ENCODE measurements at places on chromosomes 12 and 14. TPM values are rescaled to one million over a fixed set of nuclear protein-coding genes. Genes with fewer than 3 reads are reported as not detected.

DNA sequence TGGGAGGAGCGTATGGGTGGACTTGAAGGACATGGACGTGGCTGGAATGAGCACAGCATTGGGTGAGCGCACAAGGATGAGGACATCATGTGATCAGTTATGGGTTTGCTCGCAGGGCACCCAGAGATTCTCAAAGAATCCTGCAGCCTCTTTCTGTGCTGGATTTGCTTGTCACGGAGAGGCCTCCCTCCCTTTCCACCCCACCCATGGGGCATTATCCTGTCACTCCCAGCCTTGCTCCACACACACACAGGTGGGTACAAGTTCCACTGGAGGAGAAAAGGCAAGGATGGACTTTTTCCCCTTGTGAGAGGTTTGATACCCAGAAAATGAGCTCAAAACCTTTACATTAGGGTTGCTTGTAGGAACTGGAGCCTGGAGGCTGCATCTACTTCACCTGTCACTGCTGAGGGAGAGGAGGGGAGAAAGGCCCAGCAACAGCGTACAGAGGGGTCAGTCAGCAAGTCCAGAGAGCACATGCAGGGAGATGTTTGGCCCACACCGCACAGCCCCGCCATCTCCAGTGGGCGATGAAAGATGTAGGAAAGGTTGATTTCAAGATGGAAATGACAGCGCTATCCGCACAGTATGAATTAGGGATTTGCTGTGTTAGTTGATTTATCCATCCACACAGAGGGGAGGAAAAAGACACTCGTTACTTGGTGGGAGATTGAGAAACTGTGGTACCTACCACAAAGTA is 112.7 kb downstream of the GCH1 start:
- DNase-seq = no peak
- no peaks in the 10 kb centered on the region for H3K36me3 ChIP-seq
- no peaks in the 10 kb centered on the region for H3K27me3 ChIP-seq

Gene CLMN
- total RNA-seq = 7.2 TPM

DNA sequence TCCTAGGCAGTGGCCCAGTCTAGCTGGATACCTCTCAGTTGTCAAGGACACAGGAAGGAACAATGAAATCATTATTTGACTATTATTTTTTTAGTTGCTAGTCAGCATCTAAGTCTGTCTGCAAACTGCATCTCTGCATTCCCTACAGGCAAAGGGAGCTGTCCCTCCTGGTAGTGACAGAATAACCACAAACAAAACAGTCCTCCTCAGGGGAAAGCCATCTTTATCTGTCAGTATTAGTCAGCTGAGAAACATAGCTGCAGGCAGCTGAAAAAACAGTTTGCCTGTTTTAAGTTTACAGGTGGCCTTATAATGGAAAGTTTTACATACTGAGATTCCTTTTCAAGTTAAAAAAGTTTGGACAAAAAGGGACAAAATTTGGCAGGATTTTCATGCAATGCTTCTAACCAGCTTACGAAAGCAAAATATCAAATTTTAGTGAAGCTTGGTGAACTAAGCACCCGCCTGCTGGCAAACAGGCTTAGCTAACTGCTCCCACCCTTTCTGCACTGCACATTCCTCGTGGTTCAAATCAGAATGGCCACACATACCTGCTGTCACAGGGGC is 29.5 kb downstream of the SLC25A21 start:
- H3K36me3 ChIP-seq = no peaks in the 10 kb centered on the region
- no peak for DNase-seq
- H3K4me3 ChIP-seq = no peak overlapping the region
- H3K27ac ChIP-seq = no peak overlapping the region

- no peak for DNase-seq
- H3K27ac ChIP-seq = no peak overlapping the region
- H3K4me1 ChIP-seq = no peaks in the 10 kb centered on the region
- H3K27me3 ChIP-seq = no peaks in the 10 kb centered on the region
- no peak overlapping the region for H3K4me3 ChIP-seq
Measured at GRCh38 chr12:98401427-98401826, 114.0 kb upstream of the TMPO start.

GRCh38 chr12:53538209-53538689 is 31.0 kb upstream of the NPFF start:
- no peaks in the 10 kb centered on the region for H3K4me1 ChIP-seq
- H3K4me3 ChIP-seq = no peak overlapping the region
- no peaks in the 10 kb centered on the region for H3K36me3 ChIP-seq
- no peak overlapping the region for H3K27ac ChIP-seq
- no peak for DNase-seq

Gene TSPAN19
- total RNA-seq = under 0.01 TPM

GRCh38 chr14:101719045-101719645 is 42.4 kb upstream of the PPP2R5C start:
- H3K36me3 ChIP-seq = no peaks in the 10 kb centered on the region
- no peak overlapping the region for H3K27ac ChIP-seq
- H3K4me3 ChIP-seq = no peak overlapping the region
- H3K4me1 ChIP-seq = no peaks in the 10 kb centered on the region

GRCh38 chr14:22314183-22314820 is 274.7 kb downstream of the DAD1 start:
- peak; percentile 15 for DNase-seq

- H3K27me3 ChIP-seq = no peaks in the 10 kb centered on the region
- no peak overlapping the region for H3K4me3 ChIP-seq
- no peak overlapping the region for H3K27ac ChIP-seq
- H3K36me3 ChIP-seq = no peaks in the 10 kb centered on the region
- no peaks in the 10 kb centered on the region for H3K4me1 ChIP-seq
Measured at GRCh38 chr12:52837413-52837741, 3.3 kb upstream of the KRT79 start.

Gene KCNH3
- not detected for total RNA-seq

Gene DEGS2
- total RNA-seq = 0.88 TPM

GRCh38 chr12:112480931-112481330 is 62.2 kb downstream of the PTPN11 start:
- no peak overlapping the region for H3K4me3 ChIP-seq
- no peaks in the 10 kb centered on the region for H3K4me1 ChIP-seq
- no peaks in the 10 kb centered on the region for H3K36me3 ChIP-seq
- no peak for DNase-seq
- no peak overlapping the region for H3K27ac ChIP-seq

GRCh38 chr12:132657004-132657727 is 30.0 kb downstream of the POLE start:
- H3K27ac ChIP-seq = no peak overlapping the region
- H3K4me3 ChIP-seq = no peak overlapping the region
- no peaks in the 10 kb centered on the region for H3K27me3 ChIP-seq
- no peaks in the 10 kb centered on the region for H3K36me3 ChIP-seq
- DNase-seq = no peak

DNA sequence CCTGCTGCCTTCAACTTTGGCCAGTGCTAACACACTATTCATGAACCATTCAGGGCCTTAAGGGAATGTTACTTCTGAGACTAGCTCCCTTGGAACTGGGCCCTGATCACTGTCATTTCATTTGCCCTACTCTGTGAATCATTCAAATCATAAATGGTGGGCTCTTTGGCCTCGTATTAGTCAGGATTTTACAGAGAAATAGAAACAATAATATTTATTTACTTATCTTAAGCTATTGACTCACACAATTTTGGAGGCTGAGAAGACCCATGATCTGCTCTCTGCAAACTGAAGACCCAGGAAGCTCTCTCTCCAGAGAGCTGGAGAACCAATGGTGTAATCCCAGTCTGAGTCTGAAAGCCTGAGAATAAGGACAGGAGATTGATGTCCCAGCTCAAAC is 398.5 kb downstream of the LRIG3 start:
- no peaks in the 10 kb centered on the region for H3K4me1 ChIP-seq
- DNase-seq = no peak
- H3K4me3 ChIP-seq = no peak overlapping the region
- no peaks in the 10 kb centered on the region for H3K36me3 ChIP-seq
- H3K27ac ChIP-seq = no peak overlapping the region

DNA sequence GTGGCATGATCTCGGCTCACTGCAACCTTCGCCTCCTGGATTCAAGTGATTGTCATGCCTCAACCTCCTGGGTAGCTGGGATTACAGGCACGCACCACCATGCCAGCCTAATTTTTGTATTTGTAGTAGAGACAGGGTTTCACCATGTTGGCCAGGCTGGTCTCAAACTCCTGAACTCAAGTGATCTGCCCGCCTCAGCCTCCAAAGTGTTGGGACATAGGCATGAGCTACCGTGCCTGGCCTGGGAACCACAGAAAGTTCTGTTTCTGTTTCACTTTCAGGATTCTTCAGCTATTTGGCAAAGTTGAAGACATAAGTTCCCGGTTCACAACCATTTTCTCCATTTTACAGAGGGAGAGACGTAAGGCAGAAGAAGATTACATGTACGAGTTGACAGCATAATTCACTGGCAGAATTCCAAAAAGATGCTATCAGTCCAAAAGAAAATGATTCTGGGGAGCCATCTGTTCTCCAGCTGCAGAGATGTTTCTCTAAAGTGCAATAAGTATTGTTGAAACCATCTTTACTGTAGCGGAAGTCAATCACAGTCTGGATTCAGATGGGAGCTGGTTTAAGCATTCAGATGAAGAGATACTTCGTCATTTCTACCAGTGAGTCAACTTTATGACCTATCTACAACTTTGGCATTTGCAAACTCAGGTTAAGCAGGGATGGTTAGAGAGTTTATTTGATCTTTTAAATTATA is 8.1 kb upstream of the RNF34 start:
- H3K4me3 ChIP-seq = no peak overlapping the region
- H3K36me3 ChIP-seq = no peaks in the 10 kb centered on the region
- peak overlapping the region; percentile 54 for H3K27ac ChIP-seq
- H3K4me1 ChIP-seq = no peaks in the 10 kb centered on the region
- H3K27me3 ChIP-seq = no peaks in the 10 kb centered on the region
- peak; percentile 27 for DNase-seq

DNA sequence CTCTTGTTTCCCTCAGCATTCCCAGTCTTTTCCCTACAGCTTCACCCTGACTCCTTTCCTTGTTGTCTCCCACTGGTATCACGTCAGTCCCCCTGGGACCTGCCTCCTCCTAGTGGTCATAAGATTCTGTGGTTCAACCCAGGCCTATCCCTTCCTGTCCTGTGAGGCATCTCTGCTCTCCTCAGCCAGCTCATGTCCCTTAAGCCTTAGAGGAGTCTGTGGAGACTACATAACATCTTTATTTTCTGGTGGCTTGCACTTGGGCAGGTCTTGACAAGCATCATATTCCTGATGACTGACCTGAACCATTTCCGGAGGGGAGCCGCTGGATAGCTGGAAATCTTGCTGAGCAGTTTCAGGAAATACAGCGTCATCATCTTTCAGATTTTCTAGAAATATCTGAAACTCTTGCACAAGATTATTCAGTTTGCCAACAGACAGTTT is 688 bp downstream of the C12orf71 start:
- no peak for DNase-seq
- no peak overlapping the region for H3K4me3 ChIP-seq
- H3K27me3 ChIP-seq = no peaks in the 10 kb centered on the region
- no peaks in the 10 kb centered on the region for H3K4me1 ChIP-seq
- no peaks in the 10 kb centered on the region for H3K36me3 ChIP-seq
- no peak overlapping the region for H3K27ac ChIP-seq

GRCh38 chr12:123931686-123932321 is 40.8 kb downstream of the CCDC92 start:
- no peaks in the 10 kb centered on the region for H3K4me1 ChIP-seq
- no peaks in the 10 kb centered on the region for H3K27me3 ChIP-seq
- no peak overlapping the region for H3K27ac ChIP-seq
- DNase-seq = no peak
- H3K4me3 ChIP-seq = no peak overlapping the region
- no peaks in the 10 kb centered on the region for H3K36me3 ChIP-seq

GRCh38 chr14:77120771-77121743 is 20.5 kb downstream of the ZDHHC22 start:
- no peak for DNase-seq
- H3K27ac ChIP-seq = peak overlapping the region; percentile 34

DNA sequence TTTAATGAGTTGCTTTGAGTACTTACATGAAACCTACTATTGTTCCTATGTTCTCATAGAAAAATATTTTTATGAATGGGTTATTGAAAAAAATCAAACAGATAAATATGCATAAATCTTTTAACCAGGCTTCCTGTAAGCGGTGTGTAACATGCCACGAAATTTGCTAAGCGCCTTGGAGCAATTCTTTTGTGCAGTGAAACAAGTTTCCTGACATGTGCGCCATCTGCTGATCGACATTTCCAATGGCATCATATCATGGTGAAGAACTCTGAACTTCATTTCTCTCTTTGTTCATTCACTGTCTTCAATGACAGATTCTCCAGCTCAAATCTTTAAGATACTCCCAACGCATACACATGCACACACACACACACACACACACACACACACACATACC is 145.6 kb upstream of the NAV3 start:
- H3K27ac ChIP-seq = no peak overlapping the region
- no peaks in the 10 kb centered on the region for H3K27me3 ChIP-seq
- H3K4me3 ChIP-seq = no peak overlapping the region
- no peaks in the 10 kb centered on the region for H3K36me3 ChIP-seq
- DNase-seq = peak; percentile 35

Gene PCK2
- not detected for total RNA-seq

DNA sequence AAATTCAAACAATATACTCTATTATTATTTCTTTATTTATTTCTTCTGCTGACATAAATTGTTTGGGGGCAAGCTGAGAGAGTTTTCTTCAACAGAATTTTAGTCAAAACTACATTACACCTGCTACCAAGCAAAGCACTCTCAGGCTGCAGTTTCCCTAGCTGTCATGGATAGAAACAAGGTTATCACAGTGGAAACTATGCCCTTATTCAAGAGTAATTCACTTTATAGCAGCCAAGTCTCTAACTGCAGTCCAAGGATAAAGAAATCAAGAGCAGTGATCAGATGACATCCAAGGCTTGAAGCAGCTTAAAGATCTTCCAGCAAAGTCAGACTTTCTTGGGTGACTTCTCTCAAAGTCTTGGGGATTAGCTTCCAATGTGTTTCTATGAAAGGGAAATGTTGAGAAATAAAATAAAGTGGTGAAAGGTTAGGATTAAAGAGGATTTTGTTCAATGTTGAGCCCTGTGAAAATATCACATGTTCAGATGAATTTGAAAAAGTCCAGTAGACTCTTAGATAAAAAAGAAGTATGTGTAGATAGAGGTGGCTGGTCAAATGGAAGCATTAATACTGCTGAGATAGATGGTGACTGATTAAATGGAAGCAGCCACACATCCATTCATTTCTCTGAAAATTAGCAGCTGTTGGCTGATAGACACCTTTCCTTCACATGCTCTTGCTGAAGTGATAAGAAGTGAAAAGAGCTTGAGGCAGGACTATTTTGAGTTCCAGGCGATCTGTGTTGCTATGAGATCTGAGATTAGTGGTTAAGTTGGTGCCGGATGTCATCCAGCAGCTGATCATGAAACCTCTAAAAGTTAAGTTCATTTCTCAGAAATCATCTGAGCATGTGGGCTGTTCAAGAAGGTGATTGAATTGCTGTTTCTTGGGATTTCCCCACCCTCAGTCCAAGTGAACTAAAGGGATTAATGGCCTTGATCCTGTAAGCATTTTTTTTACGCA is 257.8 kb upstream of the BTG1 start:
- H3K27me3 ChIP-seq = no peaks in the 10 kb centered on the region
- H3K36me3 ChIP-seq = no peaks in the 10 kb centered on the region
- no peaks in the 10 kb centered on the region for H3K4me1 ChIP-seq
- no peak for DNase-seq
- no peak overlapping the region for H3K4me3 ChIP-seq

GRCh38 chr14:99887407-99887806 is 94.2 kb downstream of the EML1 start:
- DNase-seq = no peak
- no peak overlapping the region for H3K4me3 ChIP-seq
- H3K27ac ChIP-seq = no peak overlapping the region
- H3K4me1 ChIP-seq = peaks cover 3% of the 10 kb centered on the region
- H3K27me3 ChIP-seq = no peaks in the 10 kb centered on the region

- H3K4me1 ChIP-seq = no peaks in the 10 kb centered on the region
- H3K36me3 ChIP-seq = no peaks in the 10 kb centered on the region
- H3K27ac ChIP-seq = no peak overlapping the region
- DNase-seq = no peak
- H3K27me3 ChIP-seq = no peaks in the 10 kb centered on the region
Measured at GRCh38 chr12:93972411-93973208, 175.8 kb upstream of the PLXNC1 start.

Gene SGPP1
- total RNA-seq = 21.0 TPM
